GM12864 (cell line): ENCODE measurements at places on chromosomes 1 and 21.

DNA sequence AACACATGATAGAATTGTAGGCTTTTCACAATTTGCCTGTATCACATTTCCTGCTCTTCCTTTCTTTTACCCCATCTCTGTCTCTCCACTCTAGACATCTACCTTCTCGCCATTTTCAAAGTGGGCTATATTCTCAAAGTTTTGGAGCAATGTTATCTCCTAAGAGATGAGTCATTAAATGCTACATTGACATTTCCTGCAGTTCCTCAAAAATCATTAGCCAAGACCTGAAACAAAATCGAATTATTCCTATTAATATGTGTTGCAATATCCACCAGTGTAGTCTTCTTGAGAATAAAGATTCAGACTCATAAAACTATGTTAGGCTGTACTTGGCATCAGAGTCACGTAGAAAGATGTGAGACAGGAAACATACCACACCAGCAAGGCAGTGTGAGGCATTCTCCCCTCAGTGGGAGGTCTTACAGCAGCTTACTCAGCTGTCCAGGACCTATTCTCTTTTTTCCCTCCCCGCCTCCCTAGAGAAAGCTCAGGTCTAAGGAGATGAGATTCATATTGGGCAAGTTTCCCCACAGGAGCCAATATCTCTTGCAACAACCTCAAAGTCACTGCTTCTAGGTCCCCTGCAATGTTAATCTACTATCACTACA lies 38.8 kb downstream of the FRRS1 start:
- DNase-seq, result no peak

DNA sequence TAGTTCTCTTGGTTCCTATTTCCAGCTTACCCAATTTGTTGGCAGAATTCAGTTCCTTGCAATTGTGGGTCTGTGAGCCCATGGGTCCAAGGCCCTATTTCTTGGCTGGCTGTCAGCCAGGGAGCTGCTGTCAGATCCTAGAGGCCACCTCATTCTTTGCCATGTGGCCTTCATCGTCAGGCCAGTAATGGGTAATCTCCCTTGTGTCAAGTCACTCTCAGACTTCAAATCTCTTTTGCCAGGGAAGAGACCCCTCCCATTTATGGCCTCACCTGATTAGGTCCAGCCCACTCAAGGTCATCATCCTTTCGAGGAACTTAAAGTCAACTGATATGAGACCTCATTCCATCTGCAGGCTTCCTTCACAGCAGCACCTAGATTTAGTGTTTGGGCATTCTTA lies 17.9 kb downstream of the OBSCN start:
- no peak for DNase-seq

GRCh38 chr1:27015260-27015659 lies 2.6 kb upstream of the TENT5B start:
- DNase-seq, result no peak

- DNase-seq, result no peak
Observed at GRCh38 chr1:119079881-119080280, 60.6 kb downstream of the WARS2 start.

DNA sequence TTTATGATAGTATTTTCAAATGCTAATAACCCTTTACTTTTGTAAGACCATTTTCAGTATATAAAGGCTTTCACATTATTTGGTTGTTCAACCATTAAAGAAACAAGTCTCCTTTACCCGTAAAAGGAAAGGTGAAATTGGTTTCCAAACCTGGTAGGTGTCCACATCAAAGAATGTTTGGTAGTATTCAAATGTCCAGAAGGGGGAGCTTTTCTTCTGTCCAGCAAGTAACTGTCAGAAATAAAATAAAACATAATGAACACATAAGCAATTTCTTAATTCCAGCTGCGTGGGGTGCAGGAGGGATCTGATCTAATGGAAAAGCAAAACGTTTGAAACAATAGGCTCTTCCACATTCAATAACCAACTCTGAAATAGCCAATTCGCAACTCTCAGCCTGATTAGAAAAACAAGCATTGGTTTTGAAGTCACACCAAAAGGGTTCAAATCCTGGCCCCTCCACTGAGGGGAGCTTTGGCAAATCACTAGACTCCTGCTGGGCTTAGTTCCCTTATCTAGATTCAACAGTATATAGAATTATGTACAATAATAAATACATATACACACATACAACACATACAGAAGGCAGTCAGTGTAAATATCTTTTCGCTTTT lies 11.0 kb downstream of the YIPF1 start:
- no peak for DNase-seq

DNA sequence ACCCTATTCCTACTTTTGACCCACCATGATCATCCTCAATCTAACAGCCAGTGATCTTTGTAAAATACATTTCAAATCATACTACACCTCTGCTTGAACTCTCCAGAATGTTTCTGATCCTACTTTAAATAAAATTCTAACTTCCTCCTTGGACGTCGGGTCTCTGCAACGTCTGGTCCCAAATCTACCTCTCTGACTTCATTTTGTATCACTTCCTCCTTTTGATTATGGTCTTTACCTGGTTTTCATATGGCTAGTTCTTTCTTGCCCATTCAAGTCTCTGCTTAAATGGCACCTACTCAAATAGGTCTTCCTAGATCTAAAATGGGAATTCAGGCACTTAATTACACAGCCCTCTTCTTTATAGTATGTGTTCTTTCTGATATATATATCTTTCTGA lies 18.2 kb downstream of the PLPPR4 start:
- no peak for DNase-seq

DNA sequence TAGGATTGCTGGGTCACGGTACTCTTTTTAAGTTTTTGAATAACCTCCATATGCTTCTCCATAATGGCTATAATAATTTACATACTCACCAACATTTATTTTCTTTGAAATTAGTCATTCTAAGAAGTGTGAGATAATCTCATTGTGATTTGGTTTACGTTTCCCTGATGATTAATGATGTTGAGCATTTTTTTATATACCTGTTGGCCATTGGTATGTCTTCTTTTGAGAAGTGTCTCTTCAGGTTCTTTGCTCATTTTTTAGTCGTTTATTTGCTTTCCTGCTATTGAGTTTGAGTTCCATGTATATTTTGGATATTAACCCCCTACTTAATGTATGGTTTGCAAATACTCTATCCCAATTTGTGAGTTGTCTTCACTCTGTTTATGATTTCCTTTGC lies 9.3 kb downstream of the RNF187 start:
- DNase-seq, result no peak

GRCh38 chr1:18479454-18479853 lies 1.3 kb upstream of the KLHDC7A start:
- no peak for DNase-seq

- no peak for DNase-seq
Observed at GRCh38 chr1:85344256-85344694, 67.8 kb upstream of the BCL10 start.

DNA sequence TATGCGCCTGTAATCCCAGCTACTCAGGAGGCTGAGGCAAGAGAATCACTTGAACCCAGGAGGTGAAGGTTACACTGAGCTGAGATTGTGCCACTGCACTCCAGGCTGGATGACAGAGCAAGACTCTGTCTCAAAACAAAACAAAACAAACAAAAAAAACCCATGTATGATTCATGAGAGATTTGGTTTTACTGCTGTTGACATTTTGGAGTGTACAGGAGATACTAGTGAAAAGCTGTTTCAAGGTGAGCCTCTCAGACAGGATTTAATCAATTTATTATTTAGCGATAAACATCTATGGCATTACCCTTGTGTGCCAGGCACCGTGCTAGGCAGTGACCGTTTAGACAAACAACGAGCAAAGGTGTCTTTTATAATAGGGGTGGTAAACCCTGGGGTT lies 16.5 kb downstream of the LHX4 start:
- DNase-seq, result no peak

DNA sequence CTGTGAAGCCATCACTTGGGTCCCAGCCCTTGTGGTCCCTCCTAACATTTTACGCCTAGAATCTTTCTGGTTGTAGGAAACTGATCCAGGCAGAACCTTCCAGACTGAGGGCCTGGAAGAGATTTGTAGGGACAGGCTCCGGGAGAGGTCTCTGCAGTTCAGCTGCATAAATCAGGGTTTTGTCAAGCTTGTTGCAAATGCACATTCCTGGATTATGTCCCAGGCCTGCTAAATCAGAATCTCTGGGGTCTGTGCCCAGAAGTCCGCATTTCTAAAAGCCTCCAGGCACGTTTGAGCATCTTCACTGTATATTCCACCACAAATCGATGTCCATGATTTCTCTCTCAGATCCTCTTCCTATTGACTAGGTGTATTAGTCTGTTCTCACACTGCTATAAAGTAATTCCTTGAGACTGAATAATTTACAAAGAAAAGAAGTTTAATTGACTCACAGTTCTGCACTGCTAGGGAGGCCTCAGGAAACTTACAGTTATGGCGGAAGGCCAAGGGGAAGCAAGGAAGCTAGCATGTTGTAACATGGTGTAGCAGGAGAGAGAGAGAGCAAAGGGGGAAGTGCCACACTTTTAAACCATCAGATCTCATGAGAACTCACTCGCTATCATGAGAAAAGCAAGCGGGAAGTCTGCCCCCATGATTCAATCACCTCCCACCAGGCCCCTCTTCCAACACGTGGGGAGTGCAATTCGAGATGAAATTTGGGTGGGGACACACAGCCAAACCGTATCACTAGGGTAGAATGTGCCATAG lies 1.2 kb upstream of the FHAD1 start:
- DNase-seq, result no peak

- DNase-seq, result no peak
Observed at GRCh38 chr1:153613406-153613805, 469 bp upstream of the S100A16 start.

GRCh38 chr1:43123031-43123430 lies 49.1 kb downstream of the EBNA1BP2 start:
- DNase-seq, result no peak

GRCh38 chr1:25914074-25914995 lies 8.1 kb upstream of the STMN1 start:
- DNase-seq, result no peak

- DNase-seq, result no peak
Observed at GRCh38 chr1:81323862-81324261, 476.9 kb upstream of the ADGRL2 start.

DNA sequence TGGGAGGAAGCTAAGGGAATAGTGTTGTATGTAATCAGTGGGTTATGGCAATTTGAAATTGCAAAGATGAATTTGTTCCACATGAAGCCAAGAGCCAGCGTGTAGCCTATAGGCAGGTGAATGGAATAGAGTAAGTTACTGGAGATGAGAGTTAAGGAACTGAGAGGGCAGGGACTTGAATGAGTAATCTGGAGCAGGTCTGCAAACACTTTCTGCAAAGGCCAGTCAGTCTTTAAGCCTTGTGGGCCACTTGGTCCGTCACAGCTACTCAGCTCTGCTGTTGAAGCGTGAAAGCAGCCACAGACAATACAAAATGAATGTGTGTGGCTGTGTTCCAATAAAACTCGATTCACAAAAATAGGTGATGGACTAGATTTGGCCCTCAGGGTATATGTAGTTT lies 29.2 kb downstream of the SZT2 start:
- DNase-seq, result no peak

- DNase-seq, result no peak
Observed at GRCh38 chr1:226988334-226988666, 48.2 kb downstream of the COQ8A start.

DNA sequence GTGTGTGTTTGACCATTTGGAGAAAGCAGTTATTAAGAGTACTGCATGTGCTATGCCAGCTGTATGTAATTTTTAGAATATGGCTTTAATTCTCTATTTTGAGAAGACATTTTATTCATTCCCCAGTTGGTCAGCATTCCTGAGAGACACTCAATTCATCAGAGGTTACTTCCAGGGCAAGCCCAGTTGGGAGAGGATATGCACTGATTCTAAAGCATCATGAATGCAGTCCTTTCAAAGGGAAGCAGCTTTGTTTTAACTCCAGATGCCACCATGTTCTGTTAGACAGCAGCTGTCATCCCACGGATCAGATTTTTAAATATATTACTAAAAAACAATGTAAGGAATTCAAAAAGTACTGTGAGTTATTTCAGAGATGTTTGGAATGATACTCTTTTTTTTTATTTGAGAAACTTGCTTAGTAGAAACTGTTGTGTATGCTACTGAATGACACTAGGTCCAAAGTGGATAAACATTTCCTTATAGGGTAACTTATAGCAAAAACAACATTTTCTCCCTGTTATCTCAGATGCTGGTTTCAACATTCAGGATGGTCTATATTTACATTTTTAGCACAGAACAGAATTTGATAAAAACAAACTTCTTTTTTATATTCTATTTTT lies 149.5 kb upstream of the B3GALT2 start:
- DNase-seq, result no peak

- DNase-seq, result no peak
Observed at GRCh38 chr1:30955448-30956015, 47.0 kb upstream of the SDC3 start.

- DNase-seq, result no peak
Observed at GRCh38 chr1:42183957-42184268, 19.4 kb upstream of the GUCA2A start.

- DNase-seq, result no peak
Observed at GRCh38 chr1:40059960-40060750, 19.6 kb downstream of the CAP1 start.

GRCh38 chr1:67752306-67752705 lies 67.3 kb downstream of the GADD45A start:
- no peak for DNase-seq

- no peak for DNase-seq
Observed at GRCh38 chr1:30745156-30745833, 12.3 kb downstream of the LAPTM5 start.

DNA sequence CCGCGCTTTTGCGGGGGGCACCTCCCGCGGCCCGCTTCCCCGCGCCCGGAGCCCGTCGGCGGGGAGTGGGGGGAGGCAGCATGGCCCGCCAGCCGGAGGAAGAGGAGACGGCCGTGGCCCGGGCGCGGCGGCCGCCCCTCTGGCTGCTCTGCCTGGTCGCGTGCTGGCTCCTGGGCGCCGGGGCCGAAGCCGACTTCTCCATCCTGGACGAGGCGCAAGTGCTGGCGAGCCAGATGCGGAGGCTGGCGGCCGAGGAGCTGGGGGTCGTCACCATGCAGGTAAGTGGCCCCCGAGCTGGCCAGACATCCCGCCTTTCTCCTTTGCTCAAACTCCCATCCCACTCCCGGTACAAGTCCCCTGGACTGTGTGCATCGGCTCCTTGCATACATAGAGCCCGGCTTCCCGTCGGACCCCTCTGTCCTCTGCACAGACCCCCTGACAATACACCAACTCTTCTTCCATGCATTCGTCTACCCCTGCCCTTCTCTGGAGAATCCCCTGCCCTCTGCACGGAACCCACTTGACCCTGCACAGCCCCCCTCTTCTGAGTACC lies 812 bp downstream of the CACHD1 start:
- DNase-seq, result no peak

GRCh38 chr1:174428033-174428432 lies 19.7 kb upstream of the GPR52 start:
- DNase-seq, result no peak

- no peak for DNase-seq
Observed at GRCh38 chr21:25489673-25490072, 117.6 kb downstream of the MRPL39 start.
